ENCODE measurements at places on chromosomes 1 and 21.
A peak's percentile ranks its signal among the peaks of the same experiment; 100 is the strongest.

- DNase-seq: no peak
Measured at GRCh38 chr1:214259353-214259977, 21.5 kb upstream of the SMYD2 start.

DNA sequence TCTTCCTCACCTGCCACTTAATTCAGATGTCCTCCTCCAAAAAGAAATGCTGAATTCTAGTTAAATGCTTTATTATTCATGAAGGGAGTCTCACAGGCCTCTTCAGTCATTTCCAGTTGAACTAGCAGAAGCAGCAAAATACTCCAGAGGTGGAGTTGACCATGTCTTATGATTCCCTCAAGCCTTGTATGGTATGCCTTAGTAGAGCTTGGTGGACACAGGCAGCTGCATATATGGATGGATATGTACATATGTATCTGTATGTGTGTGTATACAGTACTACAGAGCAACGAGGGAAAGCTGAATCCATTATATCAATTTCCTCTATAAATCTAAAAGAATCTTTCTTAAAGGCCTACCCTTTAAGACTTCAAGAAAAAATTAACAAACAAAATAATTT, 83.6 kb upstream of the HP1BP3 start:
- no peak for DNase-seq

DNA sequence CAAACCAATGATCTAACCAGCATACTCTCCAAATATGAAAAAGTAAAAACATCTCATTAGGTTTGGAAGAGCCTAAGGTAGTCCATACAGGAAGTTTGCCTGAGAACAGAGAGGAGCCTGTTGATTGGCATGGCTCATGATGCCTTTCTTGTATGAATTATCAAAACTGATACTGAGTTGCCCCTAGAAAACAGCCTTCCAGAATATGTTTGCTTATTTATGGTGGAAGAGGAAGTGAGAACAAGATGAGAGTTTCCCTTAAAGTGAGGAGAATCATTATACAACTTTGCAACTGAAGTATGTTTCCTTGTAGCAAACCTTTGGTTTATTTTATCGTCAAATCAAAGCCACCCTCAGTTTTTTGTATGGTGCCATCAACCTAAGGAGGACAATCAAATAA, 23.8 kb upstream of the KIAA1614 start:
- no peak for DNase-seq

DNA sequence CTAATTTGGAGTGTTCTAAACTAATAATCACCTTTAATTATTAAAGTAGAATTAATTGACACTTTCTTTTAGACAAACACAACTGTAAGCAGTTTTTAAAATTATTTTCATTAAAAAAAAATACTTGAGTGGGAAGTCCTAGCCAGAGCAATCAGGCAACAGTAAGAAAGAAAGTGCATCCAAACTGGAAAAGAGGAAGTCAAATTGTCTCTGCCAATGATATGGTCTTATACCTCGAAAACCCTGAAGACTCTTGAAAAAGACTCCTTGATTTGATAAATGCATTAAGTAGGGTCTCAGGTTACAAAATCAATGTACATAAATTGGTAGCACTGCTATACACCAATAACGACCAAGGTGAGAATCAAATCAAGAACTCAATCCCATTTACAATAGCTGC, 83.0 kb upstream of the GADD45A start:
- no peak for DNase-seq

- DNase-seq: no peak
Measured at GRCh38 chr1:211875541-211875940, 45.0 kb upstream of the LPGAT1 start.

DNA sequence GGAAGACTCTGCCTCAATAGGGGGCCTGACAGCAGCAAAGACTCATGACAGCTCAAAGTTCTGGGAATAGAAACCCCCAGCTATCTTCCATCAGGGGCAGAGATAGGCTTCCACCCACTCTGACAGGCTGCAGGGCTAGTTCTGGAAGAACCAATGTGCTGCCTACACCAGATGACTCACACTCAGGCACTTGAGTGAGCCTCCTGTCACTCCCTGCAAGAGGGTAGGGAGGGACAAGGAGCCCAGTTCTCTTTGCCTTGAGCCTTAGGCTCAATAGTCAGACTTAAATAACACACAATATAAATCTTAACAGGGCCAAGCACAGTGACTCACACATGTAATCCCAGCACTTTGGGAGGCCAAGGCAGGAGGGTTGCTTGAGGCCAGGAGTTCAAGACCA, 386.4 kb downstream of the HHAT start:
- DNase-seq: no peak

DNA sequence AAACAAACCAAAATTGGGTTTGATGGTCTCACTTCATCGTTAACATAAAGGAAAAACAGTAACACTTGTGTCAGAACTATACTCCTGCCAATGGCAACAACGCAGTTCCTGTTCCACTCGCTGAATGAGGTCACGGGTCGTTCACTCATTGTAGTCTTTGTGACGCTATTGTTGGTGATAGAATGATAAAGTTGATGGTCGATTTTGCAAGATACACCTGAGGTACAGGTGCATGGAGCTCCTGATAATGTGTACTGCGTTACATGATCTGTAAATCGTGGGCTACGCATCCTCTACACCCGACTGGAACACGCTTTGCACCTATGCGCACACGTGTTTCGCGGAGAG, 391 bp upstream of the CENPS start:
- DNase-seq: peak; percentile 42

- DNase-seq: no peak
Measured at GRCh38 chr1:11746092-11746491, 10.2 kb downstream of the AGTRAP start.

DNA sequence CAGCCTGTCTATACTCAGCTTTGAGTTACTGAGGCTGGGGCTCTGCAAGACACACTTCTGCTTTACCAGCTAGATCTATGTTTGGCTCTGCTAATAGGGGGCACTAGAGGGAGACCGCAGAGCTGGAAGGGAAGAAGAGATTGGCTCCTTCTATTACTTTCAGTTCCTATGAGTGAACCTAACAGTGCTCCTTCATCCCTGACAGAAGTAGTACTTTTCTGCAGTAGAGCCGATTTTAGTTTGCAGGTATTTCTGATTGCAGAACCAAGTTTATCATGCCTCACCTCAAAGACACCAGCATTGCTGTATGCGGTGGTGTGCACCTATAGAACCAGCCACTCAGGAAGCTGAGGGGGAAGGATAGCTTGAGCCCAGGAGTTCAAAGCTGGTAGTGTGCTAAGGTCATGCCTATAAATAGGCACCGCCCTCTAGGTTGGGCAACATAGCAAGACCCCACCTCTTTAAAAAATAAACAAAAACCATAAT, 5.7 kb upstream of the ZDHHC18 start:
- peak; percentile 78 for DNase-seq

DNA sequence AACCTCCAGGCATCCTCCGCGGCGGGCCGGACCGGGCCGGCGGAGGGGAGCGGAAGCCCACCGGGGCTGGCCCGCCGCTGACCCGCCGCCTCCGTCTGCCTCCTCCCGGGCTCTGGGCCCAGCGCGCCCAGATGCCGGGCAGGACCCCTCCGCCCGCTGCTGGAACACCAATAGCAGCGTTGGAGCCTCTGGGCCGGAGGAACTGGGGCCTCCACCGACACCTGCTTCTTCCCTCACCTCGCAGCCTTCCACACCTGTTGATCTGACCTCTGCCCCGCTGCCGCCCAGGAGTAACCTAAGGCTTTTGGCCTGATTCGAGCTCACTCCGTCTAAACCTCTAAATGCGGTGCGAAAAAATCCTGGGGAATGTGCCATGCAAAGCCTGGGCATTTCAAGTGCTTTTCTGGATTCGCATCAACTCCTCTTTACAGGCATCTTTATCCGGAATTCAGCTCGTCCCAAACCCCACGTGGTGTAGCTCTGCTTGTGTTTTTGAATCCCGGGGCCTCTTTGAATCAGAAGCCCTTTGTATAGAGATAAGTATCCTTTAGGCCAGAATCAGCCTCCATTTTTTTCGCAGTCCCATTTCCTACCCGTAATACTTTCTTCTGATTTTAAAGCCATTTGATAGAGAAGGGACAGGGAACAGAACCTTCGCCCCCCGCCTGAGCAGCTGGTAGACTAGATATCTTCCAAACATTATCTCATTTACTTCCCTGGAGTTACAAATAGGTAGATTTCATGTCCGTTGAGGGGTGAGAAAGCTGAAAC, 680 bp upstream of the CNN3 start:
- DNase-seq: peak; percentile 18

GRCh38 chr1:101364370-101365120, 127.7 kb downstream of the S1PR1 start:
- no peak for DNase-seq

- DNase-seq: peak; percentile 98
Measured at GRCh38 chr1:160046494-160047110, 14.8 kb upstream of the PIGM start.

DNA sequence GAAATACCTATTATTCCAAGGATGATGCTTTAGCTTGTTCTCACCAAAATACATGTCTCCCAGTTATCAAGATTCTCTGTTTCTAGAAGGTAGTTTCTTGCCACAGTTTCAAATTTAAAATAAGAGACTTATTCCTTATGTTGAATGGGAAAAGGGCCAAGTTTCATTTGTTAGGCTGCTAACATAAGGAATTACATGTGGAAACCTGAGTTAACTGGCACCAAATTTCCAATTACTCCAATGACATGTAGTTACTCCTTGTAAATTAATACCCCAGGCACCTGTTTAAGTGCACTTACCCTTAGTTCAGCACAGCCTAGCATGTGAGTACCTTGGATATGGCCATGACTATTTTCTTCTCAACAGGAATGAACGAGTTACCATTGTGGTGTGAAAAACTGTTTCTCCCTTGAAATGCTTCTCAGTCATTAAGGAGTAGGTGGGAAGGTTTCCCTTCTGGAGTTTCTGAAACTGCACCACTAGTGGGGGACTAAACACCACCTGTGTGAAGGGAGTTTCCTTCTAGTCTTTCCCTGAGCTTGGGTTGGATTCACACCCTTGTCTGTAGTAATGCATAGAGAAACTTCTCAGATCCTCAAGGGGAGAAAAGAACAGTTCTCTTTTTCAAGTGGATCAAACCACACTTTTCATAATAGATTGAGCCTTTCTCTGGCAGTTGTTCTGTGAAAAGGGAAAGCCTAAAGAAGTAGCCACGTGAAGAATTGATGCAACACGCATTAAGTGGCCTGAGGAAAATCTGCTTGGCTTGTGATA, 32.3 kb upstream of the LRRC8C start:
- DNase-seq: no peak

DNA sequence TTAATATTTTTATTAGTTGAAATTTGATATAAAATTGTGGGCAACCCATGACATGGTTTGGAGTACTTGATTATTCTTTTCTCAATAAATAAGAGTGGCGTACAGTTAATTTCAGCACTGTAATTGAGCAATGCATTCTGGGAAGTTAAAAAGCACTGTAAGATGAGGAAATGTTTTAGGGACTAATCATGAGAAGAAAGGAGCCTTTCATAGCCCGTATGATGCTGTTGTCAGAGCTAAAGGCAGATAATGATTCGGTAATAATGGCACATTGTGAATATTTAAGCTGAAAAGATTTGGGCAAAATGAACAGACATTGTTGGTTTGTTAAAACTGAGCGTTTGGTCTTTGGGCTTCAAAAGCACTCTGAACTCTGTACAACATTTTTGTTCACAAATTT, 139.3 kb downstream of the NFIA start:
- DNase-seq: no peak

DNA sequence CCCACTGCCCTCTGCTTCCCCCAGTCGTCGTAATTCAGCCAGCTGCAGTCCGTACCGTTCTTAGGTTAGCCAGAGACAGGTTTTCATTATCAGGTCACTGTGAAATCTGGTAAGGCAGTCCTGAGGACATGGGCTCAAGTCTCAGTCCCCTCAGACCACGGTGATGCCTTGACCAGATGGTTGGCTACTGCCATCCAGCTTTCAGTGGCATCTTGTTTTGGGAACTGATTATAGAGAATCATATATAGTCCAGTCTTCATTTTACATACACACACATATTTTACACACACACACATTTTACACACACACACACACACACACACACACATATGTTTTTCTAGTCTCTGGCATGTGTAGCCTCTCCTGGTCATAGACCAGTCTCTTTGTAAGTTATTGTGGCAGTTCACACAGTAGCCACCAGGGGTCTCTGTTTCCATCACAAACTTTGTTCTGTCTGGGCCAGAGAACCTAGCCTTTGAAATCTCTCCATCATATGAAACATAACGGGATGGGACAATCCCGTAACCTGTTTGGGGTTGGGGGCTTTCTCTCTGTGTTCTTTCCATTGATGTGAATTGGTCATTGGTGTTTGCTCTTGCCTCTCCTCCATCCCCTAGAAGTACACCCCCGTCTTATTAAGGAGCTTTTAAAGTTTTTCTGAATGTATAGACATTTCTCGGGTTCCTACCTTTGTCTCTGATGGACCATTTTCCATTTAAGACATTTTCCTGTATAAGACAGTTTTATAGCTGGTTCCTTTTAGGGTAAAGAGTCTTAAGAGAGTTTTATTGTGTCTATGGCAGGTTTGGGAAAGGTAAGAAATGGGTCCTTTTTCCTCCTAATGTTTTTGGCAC, 8.4 kb upstream of the IKBKE start:
- peak; percentile 87 for DNase-seq

DNA sequence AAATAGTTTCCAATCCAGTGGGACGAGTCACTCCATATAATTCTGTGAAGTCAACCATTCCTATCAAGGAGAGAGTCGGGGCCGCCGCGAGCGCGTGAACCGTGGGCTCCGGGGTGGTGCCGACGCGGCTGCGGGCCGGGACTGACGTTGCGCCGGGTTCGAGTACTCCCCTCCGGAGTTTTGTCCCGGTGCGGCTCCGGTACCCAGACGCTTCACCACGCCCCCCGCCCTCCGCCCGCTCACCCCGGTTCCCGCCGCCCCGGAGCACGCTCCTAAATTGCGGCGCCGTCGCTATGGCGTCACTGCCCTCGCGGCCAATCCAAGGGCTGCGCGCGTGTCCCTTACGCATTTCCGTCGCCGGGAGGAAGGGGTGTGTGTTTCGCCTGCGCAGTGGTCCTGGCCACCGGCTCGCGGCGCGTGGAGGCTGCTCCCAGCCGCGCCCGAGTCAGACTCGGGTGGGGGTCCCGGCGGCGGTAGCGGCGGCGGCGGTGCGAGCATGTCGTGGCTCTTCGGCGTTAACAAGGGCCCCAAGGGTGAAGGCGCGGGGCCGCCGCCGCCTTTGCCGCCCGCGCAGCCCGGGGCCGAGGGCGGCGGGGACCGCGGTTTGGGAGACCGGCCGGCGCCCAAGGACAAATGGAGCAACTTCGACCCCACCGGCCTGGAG, at the start of gene ATAD3B:
ATAD3B (plus strand) TSS at position 377 of the 664 bp plus-strand sequence; CDS start at position 497, 120 bp downstream.
- DNase-seq: peak; percentile 96

GRCh38 chr1:47818682-47819573, 178.3 kb downstream of the TRABD2B start:
- DNase-seq: no peak

GRCh38 chr1:119978018-119978505, 81.7 kb upstream of the ADAM30 start:
- DNase-seq: peak; percentile 12

GRCh38 chr1:234606784-234607108, 3.2 kb downstream of the IRF2BP2 start:
- DNase-seq: no peak

Data from hematopoietic multipotent progenitor cell treated with erythropoietin and hydrocortisone succinate and interleukin-3 and kit ligand, for 6 days (in vitro differentiated cells).